ENCODE measurements at places on chromosomes 11 and 22.

GRCh38 chr11:33055375-33055774, 16.0 kb downstream of the TCP11L1 start:
- DNase-seq, result no peak

- DNase-seq, result no peak
Observed at GRCh38 chr22:44270556-44270880, 42.2 kb downstream of the SHISAL1 start.

DNA sequence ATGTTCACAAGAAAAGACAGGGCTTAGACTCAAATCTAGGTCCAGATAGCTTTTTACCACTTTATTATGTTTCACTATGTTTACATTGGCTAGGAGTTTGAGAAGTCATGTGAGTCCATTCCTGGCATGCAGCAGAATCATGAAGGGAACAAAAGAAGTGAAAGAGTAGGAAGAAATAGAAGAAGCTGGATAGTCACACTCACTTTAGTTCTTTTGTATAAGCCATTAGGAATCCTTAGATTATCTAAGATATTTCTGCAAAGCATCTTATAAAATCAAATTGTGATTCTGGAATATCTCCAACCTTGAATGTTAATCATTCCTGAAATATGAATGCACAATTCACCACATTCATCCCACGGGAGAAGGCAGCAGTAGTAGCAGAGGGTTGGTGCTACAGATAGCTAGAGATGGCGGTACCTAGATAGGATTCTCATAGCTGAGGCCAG, 31.9 kb downstream of the MAML2 start:
- peak; percentile 88 for DNase-seq

DNA sequence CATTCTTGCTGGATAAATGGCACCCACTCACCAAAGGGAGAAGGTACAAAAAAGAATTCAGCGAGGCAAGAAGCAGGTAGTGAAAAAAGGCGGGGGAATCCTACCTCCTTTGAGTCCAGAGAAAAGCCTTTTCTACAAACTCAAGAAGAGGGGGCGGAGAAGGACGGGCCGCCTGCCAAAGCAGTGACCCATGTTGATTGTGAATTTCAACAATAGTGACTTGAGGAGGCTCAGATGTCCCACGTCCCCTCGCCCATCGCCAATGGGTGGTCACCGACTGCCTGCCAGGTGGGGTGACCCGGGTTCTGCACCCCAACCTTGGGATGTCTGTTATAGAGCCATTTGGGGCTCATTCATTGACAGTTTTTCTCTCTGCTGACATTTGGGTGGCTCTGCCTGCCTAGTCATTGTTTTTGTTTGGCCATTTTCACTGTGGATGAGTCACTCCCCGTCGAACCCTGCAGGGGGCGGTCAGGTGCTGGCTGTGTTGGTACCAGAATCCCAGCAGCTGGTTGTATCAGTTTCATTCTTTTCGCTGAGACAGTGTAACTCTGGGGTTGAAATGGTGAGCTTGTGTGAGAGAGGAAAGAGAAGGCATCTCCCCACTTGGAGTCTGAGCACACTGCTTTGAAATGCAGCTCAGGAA, 163.4 kb upstream of the NCAM1 start:
- peak; percentile 23 for DNase-seq

GRCh38 chr22:41352058-41352457, 29.7 kb upstream of the TEF start:
- DNase-seq, result peak; percentile 50

GRCh38 chr22:49284931-49285330, 542.7 kb downstream of the BRD1 start:
- no peak for DNase-seq

DNA sequence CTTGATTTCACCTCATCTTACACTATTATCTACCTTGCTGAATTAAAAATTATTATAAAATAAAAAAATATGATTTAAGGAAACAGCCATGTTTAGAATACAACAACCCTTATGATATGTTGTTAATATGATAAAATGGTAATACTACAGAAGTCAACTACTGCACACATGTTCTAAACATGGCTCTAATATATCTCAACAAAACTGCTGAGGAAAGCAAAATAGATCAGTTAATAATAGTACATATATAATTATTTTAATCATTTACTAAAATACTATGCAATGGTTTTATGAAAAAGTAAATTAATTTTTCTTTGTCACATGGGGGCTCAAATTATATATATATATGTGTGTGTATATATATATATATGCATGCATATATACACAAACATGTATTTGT, 57.7 kb downstream of the EIF3M start:
- no peak for DNase-seq

DNA sequence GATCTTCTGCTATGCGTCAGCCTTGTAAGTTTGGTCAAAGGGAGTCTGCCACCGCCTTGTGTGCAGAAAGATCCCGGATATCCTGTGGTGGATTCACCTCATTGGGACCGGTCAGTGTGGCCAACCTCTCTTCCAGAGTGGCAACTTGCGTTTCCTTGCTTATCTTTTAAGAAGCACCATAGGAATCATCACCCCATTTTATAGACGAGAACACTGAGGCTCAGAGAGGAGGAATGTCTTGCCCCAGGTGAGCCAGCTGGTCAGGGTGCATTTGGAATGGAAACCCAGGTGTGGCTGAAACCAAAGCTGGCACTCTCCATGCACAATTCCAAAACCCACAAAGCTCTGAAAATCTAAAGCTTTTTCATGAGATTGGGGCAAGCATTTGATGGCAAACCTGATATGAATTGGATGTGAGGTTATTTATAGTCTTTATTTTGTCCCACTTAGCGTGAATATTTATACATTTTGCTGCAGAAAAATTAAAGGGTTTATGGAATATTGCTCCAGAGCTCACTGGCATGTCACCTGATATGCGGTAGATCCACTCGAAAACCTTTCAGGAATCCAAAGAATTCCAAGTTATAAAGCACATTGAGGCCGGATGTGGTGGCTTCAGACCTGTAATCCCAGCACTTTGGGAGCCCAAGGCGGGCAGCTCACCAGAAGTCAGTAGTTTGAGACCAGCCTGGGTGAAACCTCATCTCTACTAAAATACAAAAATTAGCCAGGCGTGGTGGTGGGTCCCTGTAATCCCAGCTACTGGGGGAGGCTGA, 12.1 kb upstream of the EIF3D start:
- DNase-seq, result peak; percentile 58

GRCh38 chr11:111378185-111378860, 752 bp downstream of the POU2AF1 start:
- DNase-seq, result no peak
